ENCODE measurements at places on chromosomes 4 and X.

GRCh38 chr4:104235967-104236366 is 258.7 kb downstream of the CXXC4 start:
- no peak for DNase-seq

GRCh38 chr4:38013461-38014366 is 53.5 kb downstream of the PTTG2 start:
- DNase-seq: no peak

DNA sequence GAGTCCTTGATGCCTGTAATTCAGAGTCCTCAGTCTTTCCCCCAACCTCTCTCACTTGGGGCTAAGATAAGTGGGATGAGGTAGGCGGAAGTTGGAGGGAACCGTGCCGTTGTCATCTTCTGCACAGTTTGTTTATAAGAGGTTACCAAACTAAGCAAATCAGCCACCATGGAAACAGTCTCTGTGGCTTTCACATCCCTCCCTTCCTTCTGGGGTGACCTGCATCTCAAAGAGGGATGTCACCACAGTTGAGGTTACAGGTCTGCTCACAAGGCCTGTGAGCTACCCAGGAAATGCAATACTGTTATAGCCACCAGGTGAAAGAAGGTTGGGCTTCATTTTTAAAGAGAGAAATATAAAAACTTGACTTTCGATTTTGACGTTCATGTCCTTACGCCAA is 26.3 kb downstream of the RTL5 start:
- DNase-seq: no peak

- DNase-seq: no peak
Observed at GRCh38 chr4:138111462-138112000, 130.6 kb downstream of the SLC7A11 start.

DNA sequence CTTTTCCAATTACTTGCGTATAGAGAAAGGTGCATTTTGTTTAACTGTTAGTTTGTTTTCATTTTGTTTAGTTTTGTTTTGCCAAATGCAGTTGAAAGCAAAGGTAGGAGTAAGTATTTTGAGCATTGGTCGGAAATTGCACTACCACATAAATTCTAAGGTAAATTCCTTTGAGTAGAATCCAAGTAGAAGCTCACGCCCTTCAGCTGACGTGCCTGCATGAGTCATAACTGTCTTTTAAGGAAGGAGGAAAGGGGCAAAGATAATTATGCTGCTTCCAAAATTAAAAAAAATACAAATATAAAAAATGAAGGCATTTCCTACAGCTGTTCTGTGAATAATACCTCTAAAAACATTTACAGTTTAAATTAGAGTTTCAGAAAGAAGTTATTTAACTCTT is 110.2 kb upstream of the MYOZ2 start:
- DNase-seq: no peak

GRCh38 chr4:2846172-2846571 is 2.5 kb downstream of the ADD1 start:
- no peak for DNase-seq

GRCh38 chr4:89283226-89284009 is 24.2 kb downstream of the GPRIN3 start:
- DNase-seq: no peak

DNA sequence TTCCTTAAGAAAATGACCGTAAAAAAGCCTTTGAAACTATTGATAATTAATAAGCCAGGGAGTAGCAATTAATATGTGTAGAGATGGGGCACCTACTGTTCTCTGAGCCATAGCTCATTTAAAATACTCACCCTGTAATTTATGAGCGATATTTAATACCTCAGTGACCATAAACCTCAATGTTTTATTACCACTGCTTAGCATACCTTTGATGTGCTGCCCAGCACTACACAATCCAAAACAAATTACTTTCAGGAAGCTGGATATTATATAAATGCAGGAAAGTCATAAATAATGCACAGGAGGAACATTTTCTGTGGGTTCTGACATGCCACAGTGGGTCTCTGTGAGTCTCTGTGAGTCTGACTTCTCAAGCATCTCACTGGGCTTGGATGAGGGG is 166.1 kb upstream of the RPL34 start:
- no peak for DNase-seq

DNA sequence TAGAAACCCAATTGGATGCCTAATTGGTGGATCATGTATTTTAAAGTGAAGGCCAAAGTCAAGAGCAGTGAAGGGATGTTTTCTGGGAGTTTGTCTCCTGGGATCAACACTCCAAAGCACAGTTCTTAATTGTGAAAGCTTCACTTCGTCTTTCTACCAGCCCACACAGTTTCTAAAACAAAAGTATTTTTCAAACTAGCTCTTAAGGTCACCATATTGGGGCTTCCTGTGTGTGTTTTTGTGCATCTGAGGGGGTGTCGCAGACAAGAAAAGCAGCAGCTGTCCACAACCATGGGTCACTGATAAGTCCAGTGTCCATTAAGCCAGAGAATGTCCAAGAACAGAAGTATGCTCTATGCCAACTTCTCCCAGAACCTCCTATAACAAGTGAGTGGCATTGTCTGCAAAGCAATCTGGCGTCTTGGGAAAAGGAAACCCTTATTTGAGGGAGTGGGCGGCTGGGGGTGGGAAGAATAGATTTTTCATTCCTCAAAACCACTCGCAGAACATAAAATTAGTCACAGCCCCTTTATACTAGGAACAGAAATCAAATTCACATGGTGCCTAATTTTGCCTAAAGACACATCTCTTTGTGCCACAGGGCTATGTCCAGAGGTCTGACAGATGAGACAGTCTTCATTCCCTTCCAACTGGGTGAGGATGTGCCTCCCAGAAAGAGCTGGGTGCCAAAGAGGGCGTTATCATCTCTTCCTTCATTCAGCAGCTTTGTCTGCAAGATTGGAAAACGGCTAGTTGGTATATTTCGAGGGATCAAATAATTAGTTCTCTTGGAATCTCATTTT is 610.4 kb downstream of the BCOR start:
- DNase-seq: no peak

DNA sequence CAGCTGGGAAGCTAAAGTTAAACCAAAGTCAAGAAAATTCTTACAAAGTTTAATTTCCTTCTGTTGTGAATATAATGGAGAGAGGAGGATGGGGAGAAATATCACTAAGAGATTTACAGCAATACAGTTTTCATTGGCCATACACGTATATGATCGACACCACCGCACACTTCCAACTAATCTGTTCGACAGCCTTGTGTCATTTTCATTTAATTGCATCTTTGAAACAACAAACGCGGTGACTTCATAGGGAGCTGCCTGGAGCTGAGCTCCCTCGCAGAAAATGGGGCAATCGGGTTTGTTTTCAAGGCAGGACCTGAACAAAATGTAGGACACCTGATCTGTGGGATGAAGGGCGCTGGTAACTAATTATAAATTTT is 1.3 kb downstream of the PTPN13 start:
- no peak for DNase-seq

DNA sequence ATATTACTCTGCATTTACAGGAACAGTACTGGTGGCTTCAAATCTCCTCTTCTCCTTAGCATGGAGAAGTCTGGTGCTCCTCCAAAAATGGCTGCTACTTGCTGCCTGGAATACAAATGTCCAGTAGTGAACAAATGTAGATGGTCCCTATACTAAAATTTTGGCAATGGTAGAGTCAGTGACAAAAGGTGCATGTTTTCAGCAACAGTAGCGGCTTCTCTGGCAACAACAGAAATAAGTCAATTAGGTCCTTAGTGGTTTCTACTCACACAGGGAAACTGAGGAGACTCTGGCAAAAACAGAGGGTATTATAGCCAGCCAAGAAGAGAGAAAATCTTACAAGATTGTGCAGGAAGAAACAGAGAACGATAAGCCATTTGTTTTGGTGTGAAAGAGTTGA is 1368.4 kb upstream of the ADGRL3 start:
- no peak for DNase-seq

- DNase-seq: no peak
Observed at GRCh38 chrX:113933931-113934330, 650.0 kb upstream of the HTR2C start.
